ENCODE measurements at places on chromosomes 1 and 21.
A peak's percentile ranks its signal among the peaks of the same experiment; 100 is the strongest.

DNA sequence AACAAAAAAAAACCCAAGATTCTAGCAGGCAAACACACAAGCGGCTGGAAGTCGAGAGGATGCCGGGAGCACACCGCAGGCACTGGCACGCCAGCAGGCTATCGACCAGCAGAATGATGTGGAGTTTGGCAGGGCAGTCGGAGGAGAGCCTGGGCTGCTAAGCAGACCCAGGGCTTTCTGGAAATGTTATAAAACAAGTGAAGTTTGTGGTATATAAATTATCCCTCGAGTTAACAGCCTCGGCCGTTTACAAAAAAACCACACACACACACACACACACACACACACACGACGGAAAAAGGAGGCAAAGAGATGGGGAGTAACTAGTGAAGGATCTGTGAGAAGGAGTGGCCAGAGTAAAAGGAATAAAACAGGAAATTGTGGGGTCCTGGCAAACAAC lies 87.2 kb upstream of the IVNS1ABP start:
- DNase-seq, result no peak

- DNase-seq, result no peak
Measured at GRCh38 chr1:153032677-153033308, 1.8 kb downstream of the SPRR1B start.

- no peak for DNase-seq
Measured at GRCh38 chr1:207857447-207857846, 53.5 kb downstream of the CD34 start.

GRCh38 chr21:45488931-45489721 lies 53.1 kb downstream of the SLC19A1 start:
- DNase-seq, result no peak

- DNase-seq, result no peak
Measured at GRCh38 chr1:227941509-227942020, 6.2 kb downstream of the WNT9A start.

- no peak for DNase-seq
Measured at GRCh38 chr1:92380867-92381266, 82.0 kb downstream of the RPAP2 start.

- no peak for DNase-seq
Measured at GRCh38 chr1:213996320-213997037, 8.7 kb downstream of the PROX1 start.

- no peak for DNase-seq
Measured at GRCh38 chr1:78755986-78756385, 106.4 kb downstream of the IFI44 start.

- peak; percentile 76 for DNase-seq
Measured at GRCh38 chr1:153260585-153261280, 1.2 kb downstream of the LORICRIN start.

DNA sequence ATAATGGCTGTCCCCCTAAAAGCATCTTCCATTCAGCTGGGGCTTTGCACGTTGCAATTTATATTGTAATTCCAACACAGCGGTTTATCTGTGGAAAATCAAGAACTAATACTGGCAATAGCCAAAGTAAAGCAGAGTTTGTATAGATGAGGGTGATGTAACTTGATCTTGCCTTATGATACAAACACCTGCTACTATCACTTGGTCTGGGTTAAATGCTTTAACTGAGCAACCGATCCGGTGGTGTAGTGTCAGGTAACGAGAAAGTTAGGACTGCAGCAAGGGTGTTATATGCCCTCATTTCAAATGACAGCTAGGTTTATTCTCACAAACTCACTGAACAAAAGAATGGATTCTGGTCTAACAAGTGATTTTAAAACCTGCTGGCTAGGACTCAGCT lies 47.3 kb upstream of the PLPPR4 start:
- DNase-seq, result no peak

DNA sequence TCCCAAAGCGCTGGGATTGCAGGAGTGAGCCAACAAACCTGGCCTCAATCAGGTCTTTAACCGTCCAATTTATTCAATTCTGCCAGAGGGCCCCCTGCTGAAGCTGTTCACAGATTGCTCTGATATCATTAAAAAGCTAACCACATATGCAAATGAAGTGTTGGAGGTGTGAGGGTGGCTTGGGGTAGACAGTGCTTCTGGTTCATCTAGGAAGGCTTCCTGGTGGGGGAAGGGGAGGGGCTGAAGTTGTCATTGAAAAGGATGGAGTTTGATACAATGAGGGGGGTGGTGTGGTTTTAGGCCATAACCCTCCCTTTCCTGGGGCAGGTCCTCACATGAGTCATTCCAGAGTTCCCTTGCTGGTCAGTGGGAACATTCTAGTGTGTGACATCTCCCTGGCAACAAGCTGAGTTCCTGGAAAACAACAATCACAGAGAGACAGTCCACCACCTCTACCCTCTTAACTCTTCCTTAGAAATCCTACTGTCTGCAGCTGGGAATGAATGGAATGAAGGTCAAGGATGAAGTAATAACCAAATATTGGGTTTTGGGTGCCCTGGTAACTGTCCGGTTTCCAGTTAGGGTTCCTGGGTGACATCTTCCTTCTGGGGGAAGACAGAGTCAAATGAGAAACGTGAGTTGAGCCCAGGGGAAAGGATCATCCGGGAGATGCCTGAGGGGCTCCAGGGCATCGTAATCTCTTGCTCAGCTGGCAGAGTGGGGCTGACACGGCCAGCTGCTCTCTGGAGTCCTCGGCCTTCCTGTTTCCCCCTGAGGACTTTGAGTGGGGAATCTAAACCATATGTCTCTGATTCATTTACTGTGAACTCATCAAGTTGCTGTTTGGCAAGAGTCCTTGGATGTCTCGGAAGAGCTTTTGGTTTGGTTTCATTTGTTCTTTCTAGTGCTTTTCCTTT lies 32.2 kb downstream of the BATF3 start:
- peak; percentile 86 for DNase-seq

DNA sequence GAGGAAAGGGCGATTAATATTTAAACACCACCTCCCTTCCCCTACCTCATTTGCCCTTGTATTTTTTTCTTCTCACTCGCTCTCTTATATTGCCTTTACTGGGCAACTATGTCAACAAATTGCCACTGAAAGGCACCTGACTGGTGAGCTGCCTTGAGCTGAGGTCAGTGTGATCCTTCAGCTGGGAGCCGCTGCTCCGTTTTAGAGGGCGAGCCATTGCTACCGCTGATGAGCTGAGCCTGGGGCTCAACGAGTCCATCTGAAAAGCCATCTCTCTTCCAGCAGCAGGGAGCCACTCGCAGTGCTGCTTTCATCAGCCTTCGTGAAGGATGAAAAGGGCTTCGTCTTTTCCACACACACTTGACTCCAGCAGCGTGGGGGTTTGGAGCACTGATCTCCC lies 108.0 kb upstream of the KIF26B start:
- DNase-seq, result no peak

DNA sequence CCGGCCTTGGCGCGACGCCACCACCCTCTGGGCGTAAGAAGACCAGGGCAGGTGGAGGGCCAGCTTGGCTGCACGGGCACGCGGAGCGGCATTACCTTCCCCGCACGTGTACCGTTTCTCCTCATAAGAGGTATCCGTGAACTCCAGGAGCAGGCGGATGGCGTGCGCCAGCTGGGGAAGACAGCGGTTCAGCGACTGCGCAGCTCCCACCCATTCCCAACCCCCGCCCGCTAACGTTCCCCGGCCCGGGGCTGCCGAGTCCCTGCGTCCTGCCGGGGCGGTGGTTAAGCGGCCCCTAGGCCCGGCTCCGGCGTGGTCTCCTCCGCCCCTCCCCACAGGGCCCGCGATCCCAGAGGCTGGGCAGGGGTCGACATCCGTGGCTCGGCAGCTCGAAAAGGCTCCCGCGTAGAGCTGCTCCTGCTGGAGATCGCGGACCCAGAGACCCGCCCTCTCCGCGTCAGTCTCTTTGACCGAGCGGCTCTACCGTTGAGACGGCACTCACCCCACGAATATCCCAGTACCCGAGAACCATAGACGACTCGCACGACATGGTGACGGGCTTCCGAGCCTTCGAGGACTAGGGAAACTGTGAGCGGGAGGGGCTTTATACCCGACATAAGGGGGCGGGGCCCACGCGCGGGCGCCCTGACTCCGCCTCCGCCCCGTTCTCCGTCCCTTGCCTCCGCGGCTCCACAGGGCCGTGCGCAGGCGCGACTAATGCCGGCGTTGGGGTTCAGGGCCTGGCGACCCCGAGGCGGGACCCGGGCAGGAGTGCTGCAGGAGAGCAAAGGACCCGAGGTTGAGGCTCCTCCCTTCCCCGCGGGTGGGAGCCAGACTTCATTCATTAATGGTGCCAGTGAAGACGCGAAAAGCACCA lies 862 bp downstream of the GSTM3 start:
- peak; percentile 96 for DNase-seq

DNA sequence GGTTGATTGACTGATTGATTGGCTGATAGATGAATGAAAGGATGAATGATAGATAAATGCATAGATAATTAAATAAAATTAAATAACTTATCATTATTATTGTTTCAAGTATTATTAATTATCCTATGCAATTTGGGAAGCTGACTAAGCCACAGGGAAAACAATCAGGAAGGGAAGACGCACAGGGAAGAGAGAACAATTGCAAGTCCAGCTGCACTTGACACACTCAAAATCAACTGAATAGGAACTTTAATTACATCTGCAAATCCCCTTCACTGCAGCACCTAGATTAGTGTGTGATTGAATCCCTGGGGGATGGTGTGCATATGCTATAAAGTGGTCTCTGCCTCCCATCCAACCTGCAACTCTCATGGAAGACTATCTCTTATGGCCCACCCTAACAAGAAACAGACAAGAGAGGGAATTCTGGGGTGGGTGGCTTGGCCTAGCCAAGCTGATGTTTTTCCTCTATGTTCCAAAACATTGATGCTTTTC lies 161.1 kb upstream of the FGGY start:
- DNase-seq, result no peak

- no peak for DNase-seq
Measured at GRCh38 chr1:10502206-10502605, 27.5 kb downstream of the PEX14 start.

- no peak for DNase-seq
Measured at GRCh38 chr1:18353528-18353927, 127.2 kb upstream of the KLHDC7A start.

DNA sequence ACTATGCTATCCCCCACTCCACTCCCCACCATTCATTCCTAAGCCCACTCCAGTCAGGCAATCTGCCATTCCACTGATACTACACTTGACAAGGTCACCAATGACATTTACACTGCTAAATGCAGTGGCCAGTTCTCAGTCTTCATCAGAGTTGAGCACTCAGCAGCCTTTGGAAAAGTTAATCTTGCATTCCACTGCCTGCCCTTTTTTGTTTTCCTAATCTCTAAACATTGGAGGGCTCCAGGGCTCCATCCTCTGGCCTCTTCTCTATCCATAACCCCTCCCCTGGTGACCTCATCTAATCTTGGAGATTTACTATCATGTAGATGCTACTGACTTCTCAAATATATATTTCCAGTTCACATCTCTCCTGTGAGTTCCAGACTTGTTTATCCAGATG lies 70.9 kb upstream of the S1PR1 start:
- no peak for DNase-seq

DNA sequence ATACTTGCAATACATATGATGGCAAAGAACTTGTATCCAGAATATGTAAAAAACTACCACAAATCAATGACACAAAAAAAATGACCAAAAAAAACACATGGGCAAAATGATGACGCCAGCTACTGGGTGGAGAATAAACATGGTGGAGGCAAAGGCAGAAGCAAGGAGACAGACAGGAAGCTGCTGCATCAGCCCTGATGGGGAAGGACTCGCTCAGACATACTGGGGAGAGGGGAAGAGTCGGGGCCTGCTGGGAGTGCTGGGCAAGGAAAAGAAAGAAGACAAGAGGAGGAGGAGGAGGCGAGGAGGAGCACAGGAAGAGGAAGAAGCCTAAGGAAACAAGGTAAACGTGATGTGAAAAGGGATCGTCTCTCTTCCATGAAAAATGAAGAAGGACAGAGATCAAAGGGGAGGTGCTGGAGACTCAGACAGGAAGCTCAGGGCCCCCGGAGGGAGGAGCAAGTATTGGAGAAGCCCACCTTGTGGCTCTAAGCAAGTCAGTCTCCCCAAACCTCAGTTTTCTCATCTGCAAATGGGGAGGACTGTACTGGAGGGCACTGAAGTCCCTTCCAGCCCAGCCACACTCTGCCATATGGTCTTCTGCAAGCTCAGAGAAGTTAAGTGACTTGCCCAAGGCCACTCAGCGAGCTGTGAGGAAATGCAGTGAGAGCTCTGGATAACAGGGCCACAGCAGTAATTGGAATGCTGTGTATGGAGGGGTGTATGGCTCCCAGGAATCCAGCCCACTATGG lies 24.2 kb downstream of the OLFML2B start:
- no peak for DNase-seq

- DNase-seq, result peak; percentile 84
Measured at GRCh38 chr1:20574686-20575540, 14.0 kb upstream of the CDA start.

DNA sequence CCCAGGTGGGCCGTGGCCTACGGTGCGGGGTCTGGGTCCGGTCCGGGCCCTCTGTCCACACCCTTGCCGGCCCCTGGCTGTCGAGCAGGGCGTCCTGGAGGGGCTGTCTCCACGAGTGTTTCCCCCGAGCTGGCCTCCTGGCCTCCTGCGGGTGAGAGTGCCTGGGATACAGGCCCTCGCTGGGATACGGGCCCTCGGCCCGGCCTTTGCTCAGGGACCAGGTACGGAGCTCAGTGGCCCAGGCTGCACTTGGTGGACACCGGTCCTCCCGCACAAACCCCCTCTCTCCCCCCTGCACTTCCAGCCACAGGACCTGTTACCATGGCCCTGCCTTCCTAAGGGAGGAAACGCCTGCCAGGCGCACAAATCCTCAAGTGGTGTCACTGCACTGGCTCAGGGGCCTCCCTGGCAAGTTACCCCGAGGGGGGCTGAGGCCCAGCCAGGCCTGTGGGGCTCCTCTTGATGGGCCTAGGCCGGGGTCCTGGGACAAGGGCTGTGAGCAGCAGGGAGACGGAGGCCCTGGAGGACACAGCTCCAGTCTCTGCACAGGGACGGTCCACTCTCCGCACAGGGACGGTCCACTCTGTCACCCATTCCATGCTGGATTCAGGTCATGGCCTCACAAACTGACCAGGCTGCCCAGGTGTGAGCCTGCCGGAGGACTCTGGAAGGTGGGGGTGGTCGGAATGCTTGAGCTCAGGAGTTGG lies 18.2 kb upstream of the RNF223 start:
- no peak for DNase-seq

GRCh38 chr1:96498744-96499340 lies 222.7 kb upstream of the PTBP2 start:
- no peak for DNase-seq

DNA sequence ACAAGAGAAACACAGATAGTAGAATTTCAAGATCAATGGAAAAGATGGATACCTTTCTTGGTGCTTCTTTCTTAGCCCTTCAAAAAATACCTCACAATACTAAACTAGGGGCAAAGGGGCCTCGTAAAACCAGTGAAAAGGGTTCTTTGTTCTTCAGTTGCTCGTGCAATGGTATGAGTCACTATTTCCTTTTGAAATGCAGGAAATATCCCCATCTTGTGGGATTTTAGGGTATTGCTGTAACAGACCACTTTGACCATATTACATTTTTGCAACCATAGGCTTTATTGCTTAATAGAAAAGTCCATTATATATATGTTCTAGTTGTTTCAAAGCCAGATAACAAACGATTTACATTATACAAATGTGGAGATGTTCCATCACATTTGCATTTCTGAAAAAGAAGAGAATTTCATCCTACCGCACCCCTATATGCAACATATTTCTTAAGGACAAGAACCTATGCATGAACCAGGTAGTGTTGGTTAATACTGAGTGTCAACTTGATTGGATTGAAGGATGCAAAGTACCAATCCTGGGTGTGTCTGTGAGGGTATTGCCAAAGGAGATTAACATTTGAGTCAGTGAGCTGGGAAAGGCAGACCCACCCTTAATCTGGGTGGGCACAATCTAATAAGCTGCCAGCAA lies 88.6 kb upstream of the PKN2 start:
- DNase-seq, result no peak
